Stimulated activated CD4-positive, alpha-beta T cell treated with anti-CD3 and anti-CD28 coated beads, Interleukin-4, amount 100 ng/mL, for 48 hours (primary cell): ENCODE measurements at places on chromosomes 11 and 22.

- no peak for DNase-seq
Measured at GRCh38 chr11:112841729-112842128, 119.5 kb upstream of the NCAM1 start.

DNA sequence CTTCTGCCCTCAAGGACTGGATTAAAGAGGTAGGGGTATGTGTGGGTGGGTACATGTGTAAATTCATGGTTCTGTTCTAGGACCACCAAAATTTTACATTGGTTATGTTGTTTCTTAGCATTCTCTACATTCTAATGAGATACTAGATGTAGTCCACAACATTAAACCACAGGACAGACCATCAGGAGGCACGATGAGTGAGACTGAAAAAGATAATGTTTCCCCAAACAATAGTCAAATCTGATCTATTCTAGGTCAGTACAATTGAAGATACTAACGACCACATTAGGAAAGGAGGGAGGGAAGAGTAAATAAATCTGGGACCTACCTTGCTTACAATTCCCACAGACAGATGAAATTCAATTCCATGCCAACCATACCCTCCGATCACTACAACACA lies 42.2 kb downstream of the MRTFA start:
- DNase-seq = no peak

- no peak for DNase-seq
Measured at GRCh38 chr11:35144806-35145205, 5.8 kb downstream of the CD44 start.

GRCh38 chr11:132714859-132715440 lies 817.4 kb downstream of the OPCML start:
- no peak for DNase-seq

GRCh38 chr11:121578251-121578976 lies 125.6 kb upstream of the SORL1-AS1 start:
- DNase-seq = no peak

GRCh38 chr11:86176165-86176884 lies 68.2 kb upstream of the EED start:
- peak; percentile 50 for DNase-seq

DNA sequence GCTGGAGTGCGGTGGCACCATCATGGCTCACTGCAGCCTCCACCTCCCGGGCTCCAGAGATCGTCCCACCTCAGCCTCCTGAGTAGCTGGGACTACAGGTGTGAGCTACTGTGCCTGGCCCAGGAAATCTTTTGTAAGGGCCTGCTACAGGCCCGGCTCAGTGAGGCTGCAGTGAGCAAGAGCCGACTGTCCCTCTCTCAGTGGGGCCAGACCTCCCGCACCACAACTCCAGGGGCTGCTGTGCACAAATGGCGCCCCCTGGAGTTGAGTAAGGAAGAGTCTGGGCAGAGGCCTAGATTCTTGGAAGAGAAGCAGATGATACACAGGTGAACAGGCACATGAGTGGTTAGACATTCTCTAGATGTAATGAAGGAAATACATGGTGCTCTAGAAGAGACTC lies 7.0 kb downstream of the SERHL2 start:
- no peak for DNase-seq

- no peak for DNase-seq
Measured at GRCh38 chr11:123566852-123567251, 87.6 kb downstream of the SCN3B start.

GRCh38 chr22:40525250-40525884 lies 111.2 kb downstream of the MRTFA start:
- DNase-seq = peak; percentile 70

DNA sequence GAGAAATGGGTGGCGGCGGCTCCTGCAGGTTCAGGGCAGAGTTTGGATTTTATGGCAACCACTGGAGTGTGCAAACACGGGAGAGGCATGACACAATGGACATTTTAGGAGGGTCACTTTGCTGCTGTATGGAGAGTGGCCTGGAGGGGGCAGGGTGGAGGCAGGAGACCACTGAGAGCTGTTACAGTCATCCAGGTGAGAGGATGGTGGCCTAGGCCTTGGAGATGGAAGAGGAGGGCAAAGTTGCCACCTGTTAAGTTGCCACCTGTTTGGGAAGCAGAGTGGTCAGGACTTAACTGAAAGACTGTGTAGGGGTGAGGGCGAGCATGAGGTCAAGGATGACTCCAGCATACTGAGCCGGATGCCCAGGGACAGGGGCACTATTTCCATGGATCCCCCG lies 2.3 kb upstream of the RAD9A start:
- DNase-seq = no peak

DNA sequence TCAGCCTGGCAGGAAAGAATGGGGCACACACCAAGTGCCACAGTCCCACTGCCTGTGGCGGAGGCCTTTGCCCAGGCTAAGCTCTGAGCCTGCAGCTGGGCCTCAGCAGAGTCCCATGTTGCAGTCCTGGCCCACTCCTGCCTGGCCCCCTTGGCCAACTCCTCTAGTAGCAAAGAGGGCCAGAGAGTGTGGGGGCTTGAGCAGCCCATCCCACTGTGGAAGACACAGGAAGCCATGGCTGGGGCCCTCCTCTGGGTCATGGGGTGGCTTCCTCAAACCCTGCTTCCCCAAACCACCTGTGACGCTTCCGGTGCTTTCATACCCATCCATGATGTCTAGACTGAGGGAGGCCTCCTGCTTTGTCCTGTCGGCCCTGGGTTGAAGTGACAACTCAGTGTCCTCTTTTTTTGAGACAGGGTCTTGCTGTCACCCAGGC lies 5.8 kb downstream of the RPS19BP1 start:
- no peak for DNase-seq

DNA sequence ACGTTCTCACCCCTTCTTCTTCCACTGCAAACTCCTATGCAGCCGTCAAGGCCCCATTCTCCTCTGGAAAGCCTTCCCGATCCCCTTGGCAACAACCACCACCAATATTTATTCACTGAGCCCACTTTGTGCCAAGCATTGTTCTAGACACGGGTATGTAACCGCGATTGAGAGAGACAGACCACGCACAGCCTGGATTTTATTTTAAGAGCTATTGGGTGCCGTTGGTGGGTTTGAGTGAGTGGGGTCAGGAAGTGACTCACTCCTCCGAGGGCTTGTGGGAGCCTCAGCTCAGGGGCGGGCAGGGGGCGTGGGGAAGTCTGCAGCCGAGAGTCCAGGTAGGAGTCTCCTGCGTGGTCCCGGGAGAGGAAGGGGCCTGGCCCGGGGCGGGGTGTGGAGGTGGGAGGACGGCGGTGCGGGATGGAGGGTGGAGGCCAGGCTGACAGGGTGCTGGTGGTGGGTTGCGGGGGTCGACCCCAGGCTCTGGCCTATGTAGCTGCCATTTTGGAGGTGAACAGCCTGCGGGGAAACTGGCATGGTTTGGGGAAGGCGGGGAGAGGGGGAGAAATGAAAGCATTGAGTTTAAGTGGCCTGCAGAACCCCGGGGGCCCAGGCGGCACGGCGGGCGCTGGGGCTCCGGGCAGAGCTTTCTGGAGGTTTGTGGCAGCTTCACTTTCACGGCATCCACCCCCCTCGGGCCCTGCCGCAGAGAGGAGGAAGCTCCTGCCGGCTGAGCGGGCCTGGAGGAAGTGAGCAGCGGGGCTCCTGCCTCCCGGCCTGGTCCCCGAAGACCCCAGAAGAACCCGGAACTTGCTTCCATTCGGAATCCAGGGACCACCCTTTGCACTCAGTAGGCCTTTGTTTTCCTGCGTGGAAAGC lies 547 bp downstream of the PARVG start:
- DNase-seq = peak; percentile 40

GRCh38 chr11:35390737-35391682 lies 28.3 kb downstream of the SLC1A2 start:
- no peak for DNase-seq
